NCI-H226 (cell line): ENCODE measurements at places on chromosomes 1 and 21.

GRCh38 chr1:151689494-151689893 is 27.1 kb downstream of the CELF3 start:
- no peak for DNase-seq

DNA sequence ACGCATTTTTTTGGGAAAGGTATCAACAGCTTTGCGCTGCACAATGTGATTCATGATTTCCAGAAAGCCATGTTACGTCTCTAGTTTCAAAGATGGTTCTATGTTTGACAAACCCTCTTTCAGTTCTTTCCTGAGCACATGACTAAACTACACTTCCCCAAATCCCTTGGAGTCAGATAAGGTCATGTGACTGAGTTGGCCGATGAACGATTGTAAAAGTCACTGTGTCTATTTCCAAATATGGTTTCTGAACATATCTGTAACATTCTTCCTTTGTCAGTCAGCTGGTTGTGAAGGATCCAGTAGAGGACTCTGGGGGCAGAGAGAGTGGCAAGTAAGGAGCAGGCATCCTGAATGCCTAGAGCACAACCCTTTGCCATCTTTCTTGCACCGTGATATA is 35.4 kb downstream of the TMPRSS15 start:
- no peak for DNase-seq

DNA sequence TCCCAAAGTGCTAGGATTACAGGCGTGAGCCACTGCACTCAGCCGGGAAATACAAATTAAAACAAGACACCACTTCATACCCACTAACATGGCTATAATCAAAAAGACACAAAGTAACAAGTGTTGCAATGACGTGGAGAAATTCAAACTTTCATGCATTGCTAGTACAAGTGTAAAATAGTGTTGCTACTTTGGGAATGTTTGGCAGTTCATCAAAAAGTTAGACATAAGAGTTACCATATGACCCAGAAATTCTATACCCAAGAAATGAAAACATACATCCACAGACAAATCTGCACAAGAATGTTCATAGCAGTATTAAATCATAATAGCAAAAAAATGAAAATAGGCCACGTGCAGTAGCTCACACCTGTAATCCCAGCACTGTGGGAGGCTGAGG is 16.4 kb downstream of the FOXJ3 start:
- DNase-seq, result no peak

DNA sequence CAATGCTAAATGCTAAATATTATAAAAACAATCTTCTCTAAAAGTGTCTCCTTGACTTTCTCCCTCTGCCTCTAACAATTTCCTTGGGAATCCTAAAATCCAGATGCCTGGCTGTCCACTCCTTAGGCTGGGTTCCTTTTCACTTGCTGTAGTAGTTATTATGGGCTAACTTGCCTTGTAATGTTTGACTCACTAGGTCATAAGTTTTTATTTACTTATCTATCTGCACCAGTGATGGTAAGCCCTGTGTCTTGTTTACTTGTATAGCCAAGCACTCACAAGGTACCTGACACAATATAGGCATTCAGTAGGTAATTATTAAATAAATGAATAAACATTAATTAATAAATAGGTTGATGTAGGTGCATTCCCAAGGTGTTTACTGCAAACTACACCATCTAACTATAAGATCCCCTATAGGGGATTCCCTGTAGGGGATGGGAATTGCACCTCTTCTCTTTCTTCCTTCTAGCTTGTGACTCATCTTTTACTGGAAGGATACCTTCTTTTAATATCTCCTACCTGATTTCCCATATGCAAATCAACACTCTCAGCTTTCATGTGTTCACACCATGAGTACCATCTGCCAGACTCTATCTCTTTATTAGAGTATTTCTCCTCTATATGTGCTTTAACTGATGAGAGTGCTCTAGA is 14.7 kb upstream of the CHIA start:
- no peak for DNase-seq

DNA sequence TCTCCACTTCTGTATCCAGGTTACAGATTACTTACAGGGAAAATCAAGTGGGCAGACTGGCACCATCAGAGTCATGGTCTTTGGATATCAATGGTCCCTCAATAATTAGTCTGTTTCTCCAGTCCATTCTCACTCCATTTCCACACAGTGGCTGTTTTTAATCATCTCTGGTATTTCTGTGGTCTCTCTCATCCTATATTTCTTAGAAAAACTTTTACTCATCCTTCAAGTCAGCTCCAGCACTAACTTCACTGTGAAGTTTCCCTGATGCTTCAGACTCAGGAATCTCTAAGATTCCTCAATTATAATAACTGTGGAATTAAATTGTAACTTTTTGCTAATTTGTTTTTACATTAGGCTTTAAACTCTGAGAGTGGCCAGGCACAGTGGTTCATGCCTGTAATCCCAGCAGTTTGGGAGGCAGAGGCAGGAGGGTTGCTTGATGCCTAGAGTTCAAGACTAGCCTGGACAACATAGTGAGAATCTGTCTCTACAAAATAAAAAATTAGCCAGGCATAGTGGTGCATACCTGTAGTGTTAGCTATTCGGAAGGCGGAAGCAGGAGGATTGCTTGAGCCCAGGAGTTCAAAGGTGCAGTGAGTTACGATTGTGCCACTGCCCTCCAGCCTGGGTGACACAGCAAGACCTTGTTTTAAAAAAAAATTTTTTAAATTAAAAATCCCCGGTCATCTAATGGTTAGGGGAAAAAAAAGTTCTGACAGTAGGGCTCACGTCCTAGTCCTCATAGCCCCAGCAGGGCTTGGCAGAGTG is 10.6 kb downstream of the CD160 start:
- no peak for DNase-seq

- DNase-seq, result no peak
Measured at GRCh38 chr21:41926117-41926806, 27.6 kb downstream of the C2CD2 start.

DNA sequence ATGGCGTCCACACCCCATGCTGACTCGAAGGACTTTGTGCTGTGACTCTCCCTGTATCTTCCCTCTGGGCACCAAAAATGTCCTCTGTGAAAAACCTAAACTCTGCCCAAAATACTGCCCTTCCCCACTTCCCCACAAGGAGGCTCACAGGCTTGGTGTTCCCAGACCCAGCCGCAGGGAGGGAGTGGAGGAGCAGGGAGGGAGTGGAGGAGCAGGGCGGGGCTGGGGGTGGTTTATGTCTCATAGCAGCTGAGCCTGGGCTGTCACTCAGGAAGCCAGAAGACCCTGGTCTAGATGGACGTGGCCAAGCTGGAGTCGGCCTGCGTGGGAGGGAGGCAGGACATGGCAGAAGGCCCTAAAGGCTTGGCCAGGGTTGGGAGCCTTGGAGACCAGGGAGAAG is 461.7 kb downstream of the PTPRU start:
- peak; percentile 4 for DNase-seq

DNA sequence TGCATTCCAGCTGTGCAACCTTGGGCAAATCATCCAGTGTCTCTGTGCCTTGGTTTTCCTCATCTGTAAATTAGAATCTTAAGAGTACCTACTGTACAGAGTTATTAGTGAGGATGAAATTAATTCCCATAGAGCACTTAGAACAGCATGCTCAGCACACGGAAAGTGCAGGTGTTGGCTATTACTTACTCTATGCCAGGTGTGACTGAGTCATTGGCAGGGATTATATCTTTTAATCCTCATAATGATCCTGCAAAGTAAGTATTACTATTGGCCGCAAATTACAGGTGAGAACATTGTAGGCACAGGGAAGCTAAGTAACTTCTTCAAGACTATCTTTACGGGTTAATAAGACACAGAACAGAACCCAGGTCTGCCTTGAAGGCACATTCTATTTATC is 6.3 kb upstream of the UBE2U start:
- DNase-seq, result no peak

GRCh38 chr1:112878321-112878720 is 77.7 kb downstream of the SLC16A1 start:
- DNase-seq, result no peak

- DNase-seq, result no peak
Measured at GRCh38 chr1:98461873-98462385, 199.6 kb upstream of the SNX7 start.

GRCh38 chr1:203058676-203058935 is 27.2 kb downstream of the MYOG start:
- DNase-seq, result no peak

DNA sequence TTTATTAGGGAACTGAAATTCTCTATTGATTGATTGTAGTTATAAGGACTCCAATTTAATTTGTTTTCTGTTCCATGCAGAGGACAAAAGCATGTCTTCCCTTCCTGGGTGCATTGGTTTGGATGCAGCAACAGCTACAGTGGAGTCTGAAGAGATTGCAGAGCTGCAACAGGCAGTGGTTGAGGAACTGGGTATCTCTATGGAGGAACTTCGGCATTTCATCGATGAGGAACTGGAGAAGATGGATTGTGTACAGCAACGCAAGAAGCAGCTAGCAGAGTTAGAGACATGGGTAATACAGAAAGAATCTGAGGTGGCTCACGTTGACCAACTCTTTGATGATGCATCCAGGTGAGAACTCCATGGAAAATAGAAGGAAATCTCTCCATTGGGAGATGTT is 1.5 kb downstream of the SETDB1 start:
- no peak for DNase-seq

DNA sequence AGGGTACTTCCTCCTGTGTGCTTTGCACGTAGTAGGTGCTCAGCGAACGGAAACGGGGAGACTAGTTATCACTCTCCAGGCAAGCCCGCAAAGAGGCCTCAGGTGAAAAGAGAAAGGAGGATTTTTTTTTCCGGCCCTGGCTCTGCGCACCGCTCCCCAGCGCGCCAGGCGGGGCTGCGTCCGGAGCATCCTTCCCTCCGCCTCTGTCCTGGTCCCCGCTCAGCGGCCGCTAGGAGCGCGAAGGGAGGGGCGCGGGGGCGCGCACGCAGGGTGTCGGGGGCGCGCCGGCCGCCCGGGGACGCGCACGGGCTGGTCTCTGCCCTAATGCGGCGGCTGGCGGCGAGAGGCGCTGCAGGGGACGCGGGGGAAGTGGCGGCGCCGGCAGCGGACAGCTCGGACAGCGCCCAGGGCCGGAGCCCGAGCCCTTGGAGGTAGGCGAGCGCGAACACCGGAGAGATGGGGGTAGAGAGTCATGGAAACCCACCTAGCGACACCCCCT is 42.3 kb upstream of the NFASC start:
- peak; percentile 63 for DNase-seq

DNA sequence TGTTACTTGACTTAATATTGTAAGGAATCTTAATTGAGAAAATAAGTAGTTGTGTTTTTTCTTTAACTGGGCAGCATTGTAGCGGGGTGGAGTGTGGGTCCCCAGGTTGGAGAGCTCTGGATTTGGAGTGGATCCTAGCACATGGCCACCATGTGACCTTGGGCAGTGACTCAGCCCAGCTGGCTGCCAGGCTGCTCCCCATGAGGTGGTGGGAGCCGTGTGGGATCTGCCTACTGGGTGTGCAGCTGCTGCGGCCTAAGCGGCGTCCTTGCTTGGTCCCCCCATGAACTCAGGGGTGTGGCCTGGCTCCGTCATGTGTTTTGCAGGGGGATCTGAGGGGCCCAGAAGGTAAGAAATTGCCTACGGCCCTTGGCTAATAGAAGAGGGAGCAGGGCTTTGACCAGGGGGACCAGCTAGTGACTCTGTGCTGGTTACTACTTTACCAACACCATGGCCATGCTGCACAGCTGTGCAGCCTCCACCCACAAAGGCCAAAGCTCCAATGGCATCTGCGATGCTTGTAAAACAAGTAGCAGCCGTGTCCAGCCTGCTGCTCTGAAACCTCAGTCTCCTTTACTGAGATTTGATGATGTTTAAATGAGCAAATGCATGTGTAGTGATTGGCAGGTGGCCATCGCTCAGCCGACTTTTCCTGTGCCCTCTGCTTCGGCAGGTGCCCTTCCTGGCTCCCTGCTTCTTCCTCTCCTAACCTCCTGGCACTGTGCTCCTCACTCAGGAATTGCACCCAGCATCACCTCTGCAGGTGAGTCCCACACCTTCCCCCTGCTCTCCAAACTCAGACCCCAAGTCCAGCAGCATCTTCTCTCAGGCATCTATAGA is 68.3 kb downstream of the ADARB1 start:
- DNase-seq, result peak; percentile 17

DNA sequence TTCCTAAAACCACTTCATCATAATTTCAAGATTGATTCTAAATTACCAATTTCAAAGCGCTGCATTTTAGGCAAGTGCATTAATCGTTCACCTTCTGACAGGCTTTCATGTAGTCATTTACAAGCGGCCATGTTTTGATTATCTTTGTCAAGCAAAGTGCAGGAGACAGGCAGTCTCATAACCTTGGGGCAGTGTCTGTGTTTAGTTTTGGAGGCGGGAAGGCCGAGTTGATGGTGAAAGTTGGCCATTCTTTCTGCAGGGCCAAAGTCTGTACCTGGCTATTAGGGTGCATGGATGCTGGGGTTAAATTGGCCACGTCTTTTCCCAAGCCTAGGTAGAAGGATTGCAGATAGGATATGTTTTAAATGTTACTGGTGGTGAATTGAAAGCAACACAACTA is 2.9 kb downstream of the AGPAT3 start:
- DNase-seq, result no peak

GRCh38 chr1:85952460-85952859 is 204.1 kb downstream of the COL24A1 start:
- no peak for DNase-seq

GRCh38 chr1:82090104-82090503 is 289.4 kb downstream of the ADGRL2 start:
- DNase-seq, result no peak

DNA sequence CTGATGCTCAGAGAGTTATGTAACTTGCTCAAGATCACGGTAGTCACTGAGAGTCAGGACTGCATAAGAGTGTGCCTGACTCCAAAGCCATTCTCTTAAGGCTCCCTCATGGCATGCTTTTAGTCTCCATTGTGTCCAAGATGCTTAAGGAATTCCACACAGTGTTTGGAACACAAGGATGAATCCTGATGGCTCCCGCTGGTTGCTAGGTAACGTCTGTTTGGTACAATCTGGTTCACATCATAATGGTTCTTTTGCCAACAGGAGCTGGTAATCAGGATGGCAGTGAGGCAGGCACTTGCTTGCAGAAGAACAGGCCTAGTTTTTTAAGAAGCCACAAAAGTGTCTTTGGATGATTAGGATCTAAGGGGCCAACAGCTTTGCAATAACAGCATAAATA is 436.5 kb upstream of the DAB1 start:
- no peak for DNase-seq

DNA sequence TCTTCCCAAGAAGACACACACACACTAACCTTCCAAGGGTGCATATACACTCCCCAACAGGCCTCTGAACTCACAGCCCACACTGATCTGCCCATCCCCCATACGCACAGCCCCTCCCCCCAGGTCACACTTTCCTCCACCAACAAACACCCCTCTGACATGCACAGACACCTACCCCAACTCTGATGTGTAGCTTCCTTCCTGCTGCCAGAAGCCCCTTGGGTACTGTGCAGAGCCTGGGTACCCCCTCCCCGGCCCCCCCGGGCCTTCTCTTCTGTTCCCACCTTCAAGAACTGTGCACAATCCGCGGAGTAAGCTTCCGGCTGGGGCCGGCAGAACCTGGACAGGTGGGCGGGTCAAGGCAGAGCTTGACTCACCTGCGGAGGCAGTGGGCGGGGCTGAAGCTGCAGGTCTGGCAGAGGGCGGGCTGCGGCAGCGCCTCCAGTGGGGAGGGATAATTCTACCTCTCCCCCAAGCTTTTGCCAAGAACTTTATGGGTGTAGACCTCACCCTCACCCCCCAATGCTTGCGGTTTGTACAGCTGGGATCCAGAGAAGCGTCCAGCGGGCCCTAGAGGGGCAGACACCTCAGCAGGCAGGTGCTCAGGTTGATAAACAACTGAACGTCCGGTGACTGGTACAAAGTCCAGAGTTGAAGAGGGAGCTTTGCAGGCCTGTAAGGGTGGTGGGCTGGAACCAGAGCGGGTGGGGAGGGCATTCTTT is at the start of gene C1orf210:
C1orf210 (minus strand) TSS at position 313 of the 722 bp plus-strand sequence. CDS start 2,311 bp downstream, outside the sequence.
- no peak for DNase-seq

GRCh38 chr1:16161717-16162116 is 5.8 kb upstream of the EPHA2 start:
- no peak for DNase-seq

GRCh38 chr1:218024211-218024720 is 260.8 kb upstream of the RRP15 start:
- no peak for DNase-seq
